Psoas muscle (tissue), 8 donors: ENCODE measurements at places on chromosomes 5 and 9. TPM values are rescaled to one million over a fixed set of nuclear protein-coding genes. Genes with fewer than 3 reads are reported as not detected.

DNA sequence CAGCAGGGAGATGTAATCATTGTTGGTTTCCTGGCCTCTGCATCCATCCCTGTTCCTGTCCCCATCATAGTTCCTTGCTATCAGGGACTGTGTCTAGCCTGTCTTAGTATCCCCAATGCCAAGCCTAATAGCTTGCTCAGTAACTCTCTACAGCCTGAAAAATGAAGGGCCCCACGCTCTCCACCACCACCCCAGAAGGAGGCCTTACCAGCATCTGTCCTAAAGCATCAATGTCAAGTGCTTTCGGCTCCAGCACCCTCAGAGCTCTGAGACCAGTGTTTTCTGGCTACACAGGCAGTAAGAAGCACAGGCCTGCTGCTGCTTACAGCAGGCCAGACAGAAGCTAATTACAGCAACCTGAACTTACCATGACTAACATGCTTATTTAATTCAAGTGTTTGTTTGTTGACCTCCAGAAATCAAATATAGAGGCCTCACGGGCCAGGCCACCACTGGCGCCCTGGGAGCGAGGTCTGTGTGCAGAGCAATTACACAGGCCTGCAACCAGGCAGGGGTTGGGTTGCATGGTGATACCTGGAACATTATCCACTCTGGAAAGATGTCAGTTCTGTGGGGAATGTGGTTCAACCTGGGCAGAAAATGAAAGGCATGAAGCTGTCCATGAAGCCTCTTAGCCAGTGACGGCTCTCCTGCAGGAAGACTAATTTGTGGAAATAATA lies 124.3 kb downstream of the SLC1A3 start:
- no peak for DNase-seq

- DNase-seq = peak; percentile 92
Observed at GRCh38 chr9:87713278-87713987, 12.5 kb upstream of the CTSL start.

DNA sequence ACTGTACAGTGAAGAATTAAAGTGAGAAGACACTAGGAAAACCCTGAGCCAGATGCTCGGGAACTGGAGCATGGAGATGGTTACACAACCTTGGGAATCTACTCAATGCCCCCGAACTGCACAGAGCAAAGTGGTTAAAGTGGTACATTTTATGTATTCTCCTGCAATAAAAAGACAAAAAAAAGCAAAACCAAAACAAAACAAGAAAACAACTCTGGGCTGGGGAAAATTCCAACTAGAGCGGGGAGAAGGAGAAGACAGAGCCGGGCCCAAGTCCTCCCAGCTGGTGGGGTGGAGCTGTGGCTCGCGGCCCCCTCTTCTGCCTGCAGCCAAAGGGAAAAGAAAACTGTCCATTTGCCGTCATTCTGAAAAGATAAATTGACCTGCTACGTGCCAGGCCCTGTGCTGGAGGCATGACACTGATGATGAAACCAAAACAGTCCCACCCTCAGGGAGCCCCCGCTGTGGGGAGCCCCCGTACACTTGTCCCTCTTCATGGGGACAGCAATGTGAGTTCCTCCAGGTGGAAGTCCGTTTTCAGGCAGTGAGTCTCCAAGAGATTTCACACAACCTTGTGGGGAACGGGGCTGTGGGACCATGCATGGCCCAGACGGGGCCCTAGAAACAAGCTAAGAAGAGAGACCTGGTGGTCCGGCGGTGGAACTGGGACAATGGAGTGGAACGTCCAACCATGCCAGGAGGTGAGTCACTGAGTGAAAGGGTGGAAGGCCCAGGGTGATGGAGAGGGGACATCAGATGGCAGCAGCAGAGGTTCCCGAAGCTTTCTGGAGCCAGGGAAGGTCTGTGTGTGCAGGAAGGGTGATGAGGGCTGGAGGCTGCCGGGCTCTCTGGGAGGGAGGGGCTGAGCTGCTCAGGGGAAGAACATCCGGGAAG lies 114.8 kb upstream of the COL5A1 start:
- no peak for DNase-seq

SV2C gene
- not detected for total RNA-seq

PCDHB11 gene
- total RNA-seq = 1.8 TPM
